ENCODE measurements at places on chromosomes 11 and 22.
A peak's percentile ranks its signal among the peaks of the same experiment; 100 is the strongest.

DNA sequence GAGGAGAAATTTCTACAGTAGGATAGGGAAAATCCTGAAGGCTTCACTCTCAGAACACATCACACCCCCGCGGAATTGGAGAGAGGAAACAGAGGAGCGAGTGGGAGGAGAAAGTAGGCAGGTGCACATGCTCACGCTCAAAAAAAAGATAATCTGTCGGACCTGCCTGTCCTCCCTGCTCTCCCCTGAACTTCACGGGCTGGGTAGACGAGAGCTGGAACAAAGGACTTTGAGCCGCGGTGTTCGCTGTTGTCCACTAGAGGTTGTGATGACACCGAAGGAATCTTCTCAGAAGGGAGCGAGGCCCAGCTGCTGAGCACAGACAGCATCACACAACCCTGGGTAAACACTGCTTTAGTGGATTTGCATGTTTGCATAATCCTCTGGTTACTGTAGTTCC is 5.0 kb downstream of the SEZ6L start:
- DNase-seq = no peak

- DNase-seq = peak; percentile 84
These were observed 546 bp downstream of the DRAP1 start for GRCh38 chr11:65919573-65920371.

DNA sequence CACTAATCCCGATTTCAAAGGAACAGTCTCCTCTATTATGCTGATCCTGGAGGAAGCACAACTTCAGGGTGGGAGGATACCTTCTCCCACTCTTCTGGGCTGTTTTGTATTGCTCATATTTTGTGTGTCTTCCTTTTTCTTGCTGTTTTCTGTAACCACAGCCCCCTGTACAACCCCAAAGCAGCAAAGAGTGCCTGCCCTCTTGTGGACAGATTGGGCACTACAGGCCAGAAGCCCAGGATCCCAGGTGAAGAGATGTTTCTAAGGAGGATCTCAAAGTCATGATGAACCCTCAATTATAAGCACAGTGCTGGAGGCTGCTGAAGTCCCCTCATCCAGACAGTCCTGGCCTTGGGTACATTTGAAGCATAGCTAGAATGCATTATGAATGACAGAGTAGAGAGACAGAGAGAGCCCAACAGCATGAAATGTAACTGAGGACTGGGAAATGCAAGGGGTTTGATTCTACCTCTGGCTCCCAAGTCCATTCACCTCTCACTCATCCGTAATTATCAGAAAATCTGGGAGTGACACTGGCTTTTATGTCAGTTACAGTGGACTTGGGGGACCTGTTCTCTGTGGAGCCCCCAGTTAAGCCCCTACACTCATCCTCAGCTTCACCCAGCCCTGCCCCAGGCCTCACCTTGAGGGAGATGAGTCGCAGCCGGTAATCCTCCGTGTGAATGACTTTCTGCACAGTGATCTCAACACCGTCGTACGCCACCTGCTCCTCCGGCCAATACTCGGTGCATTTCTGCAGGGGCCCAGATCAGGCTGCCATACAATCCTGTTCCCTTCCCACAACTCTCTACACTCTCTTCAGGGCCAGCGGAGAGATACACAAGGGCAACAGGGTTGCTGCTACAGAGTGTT is 6.2 kb upstream of the IGSF22 start:
- DNase-seq = peak; percentile 62

DNA sequence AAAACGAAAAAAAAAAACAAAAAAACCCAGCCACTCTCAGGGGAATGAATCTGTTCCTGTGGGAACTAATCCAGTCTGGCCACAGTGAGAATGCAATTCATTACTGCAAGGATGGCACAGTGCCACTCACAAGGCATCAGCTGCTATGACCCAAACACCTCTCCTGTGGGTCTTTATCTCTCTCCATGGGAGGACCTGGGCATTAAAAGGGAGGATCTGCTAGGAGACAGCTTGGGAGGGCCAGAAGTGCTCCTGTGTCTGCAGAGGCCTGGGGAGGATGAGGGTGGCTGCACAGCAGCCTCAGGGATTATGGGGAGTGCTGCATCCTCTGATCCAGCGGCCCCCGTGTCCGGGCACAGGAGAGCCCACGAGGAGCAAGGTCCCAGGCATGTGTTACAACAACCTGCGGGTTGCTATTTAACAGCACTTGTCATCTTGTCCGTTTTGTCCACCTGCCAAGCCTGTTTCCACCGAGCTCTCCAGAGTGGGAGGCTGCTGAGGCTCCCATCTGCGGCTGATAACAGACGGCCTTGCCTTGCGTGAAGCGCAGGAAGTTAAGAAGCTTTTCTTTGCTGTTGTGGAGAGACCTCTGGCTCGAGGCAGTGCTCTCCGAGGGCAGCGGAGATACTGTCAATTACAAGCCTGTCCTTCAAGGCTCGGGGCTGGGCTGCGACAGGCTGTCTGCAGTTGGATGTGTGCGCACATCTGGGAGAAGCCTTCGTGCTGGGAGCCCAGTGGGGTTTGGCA is 97.7 kb downstream of the NXPE2 start:
- no peak for DNase-seq

GRCh38 chr11:2837096-2837601 is 48.4 kb downstream of the CDKN1C start:
- no peak for DNase-seq

DNA sequence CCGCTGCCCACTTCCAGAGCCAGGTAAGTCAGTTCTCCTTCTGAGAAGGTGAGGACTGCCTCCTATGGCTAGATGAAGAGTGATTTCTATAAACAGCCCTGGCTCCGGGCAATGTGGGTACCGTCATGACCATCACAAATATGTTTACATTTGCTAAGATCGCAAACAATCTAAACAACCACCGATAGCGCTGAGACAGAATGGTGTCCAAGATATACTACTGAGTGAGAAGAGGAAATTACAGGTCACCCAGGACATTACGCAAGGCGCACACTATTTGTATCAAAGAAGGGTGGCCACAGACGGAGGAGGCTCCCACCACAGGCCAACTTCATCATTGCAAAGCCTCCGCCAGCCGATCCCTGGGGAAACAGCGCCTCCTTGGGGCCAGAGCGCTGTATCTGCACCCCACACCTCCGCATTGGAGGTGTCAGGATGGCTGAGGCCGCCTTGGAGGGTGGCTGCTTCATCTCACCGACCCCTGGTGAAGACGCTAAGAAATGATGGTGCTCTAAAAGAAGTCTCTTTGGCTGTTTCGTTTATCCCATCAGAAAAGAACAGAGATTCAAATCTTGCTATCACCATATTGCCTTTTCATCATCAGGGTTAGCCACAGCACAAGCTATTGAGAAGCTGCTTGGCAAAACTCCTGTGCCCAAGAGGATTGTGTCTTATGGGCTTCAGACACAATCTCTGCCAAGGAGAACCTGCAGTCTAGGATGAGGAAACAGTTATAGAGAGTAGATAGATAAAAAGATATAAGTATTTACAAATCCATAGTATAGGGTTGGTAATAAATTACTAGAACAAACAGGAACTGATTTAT is 12.3 kb upstream of the ASRGL1 start:
- peak; percentile 84 for DNase-seq

GRCh38 chr11:11942668-11943067 is 65.8 kb downstream of the DKK3 start:
- no peak for DNase-seq

GRCh38 chr22:43720716-43721115 is 91.4 kb downstream of the EFCAB6 start:
- DNase-seq = no peak

GRCh38 chr11:3134218-3134621 is 30.9 kb downstream of the OSBPL5 start:
- DNase-seq = no peak

DNA sequence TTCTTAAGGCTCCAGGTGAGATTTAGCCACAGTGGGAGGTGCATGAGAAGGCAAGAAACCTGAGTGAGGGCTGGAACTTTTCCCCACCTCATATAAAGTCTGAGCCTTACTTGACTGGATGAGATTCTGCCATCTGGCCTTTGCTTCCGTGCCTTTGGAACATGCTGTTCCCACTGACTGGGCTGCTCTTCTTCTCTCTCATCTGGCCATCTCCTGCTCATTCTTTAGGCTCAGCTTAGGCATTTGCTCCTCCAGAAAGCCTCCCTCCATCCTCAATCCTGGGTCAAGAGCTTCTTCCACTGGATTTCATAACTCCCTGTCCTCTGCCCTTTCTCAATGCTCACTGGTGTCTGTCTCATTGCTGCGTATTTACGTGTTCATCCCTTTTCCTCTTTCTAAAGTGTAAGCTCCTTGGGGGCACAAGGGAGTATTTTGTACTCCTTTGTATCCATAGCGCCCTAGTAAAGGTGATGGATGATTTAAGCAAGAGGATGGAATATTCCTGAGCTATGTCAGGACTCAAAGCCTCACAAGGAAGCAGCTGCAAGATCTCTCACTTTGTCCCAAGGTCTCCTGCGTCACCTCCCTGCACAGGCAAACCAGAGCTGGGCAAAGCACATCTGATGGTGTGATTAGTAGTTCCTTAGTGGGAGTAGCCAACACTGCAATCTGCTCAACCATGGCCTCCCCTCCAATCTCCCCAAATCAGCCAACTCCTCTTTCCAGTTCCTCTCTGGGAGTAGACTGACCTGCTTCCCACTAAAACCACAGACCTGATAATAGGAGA is 15.3 kb downstream of the HSPA8 start:
- DNase-seq = no peak

- DNase-seq = no peak
These were observed 157.9 kb upstream of the SORL1-AS1 start for GRCh38 chr11:121610706-121611105.

GRCh38 chr11:61092280-61092766 is 10.0 kb upstream of the CD5 start:
- DNase-seq = no peak

GRCh38 chr11:77547863-77548551 is 41.7 kb upstream of the AQP11 start:
- peak; percentile 85 for DNase-seq

GRCh38 chr11:80698637-80699036 is 1257.8 kb upstream of the TENM4 start:
- no peak for DNase-seq

GRCh38 chr22:24727218-24727851 is 47.2 kb downstream of the PIWIL3 start:
- DNase-seq = peak; percentile 46

- DNase-seq = no peak
These were observed 168.6 kb upstream of the GRK3 start for GRCh38 chr22:25395915-25396314.

- DNase-seq = no peak
These were observed 1120.5 kb upstream of the RAG2 start for GRCh38 chr11:37718431-37718999.

- no peak for DNase-seq
These were observed 143.5 kb downstream of the NXPE2 start for GRCh38 chr11:114821621-114822412.

GRCh38 chr11:70525466-70525865 is 127.1 kb downstream of the CTTN start:
- DNase-seq = no peak

DNA sequence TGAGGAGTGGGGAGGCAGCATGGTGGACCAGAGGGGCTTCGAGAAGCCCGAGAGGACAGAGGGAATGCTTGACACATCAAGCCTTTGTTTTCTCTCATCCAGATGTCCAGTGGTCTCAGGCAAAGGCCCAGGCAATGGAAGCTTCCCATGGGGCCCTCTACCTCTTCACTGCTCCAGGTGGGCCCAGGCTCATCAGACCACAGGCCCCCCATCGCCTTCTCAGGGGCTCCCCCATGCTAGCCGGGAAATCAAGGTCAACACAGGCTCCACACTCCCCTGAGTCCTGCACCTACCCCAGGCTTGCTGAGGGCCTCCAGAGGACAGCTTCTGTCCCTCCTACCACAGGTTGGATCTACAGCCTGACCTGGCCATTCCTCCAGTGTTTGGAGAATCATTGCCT is 157.5 kb downstream of the CHST1 start:
- no peak for DNase-seq

GRCh38 chr11:65491163-65491465 is 7.7 kb upstream of the MALAT1 start:
- no peak for DNase-seq

GRCh38 chr11:67700141-67700540 is 25.7 kb upstream of the ALDH3B2 start:
- no peak for DNase-seq

- DNase-seq = no peak
These were observed 120.0 kb downstream of the AASDHPPT start for GRCh38 chr11:106197438-106197837.
